ENCODE measurements at places on chromosomes 5 and 9.

GRCh38 chr5:111922344-111922743, 165.3 kb upstream of the NREP start:
- no peak for DNase-seq

GRCh38 chr9:114500697-114501292, 4.5 kb downstream of the WHRN start:
- no peak for DNase-seq

DNA sequence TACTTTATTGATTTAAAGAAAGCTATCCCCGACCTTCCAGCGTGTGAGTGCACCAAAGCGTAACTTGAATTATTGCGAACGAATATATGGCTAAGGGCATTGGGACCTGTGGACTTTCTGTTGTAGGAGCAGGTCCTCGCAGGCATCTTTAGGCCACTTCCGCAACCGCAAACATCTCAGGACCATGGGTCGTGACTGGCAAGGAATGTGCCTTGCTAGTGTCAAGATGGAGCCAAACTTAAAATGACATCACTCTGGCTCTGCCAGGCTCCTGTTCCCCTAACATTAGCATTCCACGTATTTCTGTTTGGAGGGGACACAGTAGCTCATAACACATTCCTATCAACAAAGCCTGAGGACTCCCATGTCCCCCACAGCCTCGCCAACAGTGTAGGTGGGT, 44.1 kb upstream of the OLFM1 start:
- DNase-seq, result no peak

DNA sequence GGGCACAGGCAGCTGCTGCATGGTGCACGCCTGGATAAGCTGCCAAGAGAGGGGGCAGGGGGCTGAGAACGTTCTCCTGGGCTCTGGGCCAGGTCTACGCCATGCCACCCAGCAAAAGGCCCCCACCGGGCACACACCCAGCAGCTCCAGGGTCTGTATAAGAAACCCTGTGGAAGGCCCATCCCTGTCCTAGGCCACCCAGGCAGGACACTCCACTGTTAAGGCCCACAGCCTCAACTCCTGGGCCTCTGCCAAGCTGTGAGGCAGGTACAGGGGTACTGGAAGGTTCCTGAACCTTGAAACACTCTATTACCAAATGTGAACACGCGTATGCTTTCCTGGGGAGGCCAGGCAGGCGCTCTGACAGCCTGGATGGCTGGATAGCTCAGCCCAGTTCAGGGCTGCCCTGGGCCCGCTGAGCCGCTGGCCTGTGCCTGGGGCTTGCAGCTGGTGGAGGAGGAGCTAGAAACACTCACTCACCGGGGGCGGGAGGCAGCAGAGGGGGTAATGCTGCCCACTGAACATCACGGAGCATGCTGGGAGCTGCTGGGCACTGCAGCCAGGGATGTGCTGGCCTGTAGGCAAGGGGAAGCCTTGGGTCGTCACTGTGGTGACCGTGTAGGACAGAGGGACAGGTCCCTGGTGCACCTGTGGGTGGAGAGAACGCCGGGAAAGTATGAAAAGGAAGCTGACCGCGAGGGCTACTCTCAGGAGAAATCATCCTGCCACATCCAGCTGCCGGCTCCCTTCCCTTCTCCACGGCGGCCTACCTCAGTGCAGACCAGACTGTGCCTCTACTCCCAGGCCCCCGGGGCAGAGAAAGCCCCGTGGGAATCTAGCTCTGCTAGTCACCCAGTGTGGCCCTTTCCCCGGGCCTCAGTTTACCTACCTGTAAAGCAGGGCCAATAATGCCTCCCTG, 6.0 kb downstream of the RNF44 start:
- DNase-seq, result no peak

DNA sequence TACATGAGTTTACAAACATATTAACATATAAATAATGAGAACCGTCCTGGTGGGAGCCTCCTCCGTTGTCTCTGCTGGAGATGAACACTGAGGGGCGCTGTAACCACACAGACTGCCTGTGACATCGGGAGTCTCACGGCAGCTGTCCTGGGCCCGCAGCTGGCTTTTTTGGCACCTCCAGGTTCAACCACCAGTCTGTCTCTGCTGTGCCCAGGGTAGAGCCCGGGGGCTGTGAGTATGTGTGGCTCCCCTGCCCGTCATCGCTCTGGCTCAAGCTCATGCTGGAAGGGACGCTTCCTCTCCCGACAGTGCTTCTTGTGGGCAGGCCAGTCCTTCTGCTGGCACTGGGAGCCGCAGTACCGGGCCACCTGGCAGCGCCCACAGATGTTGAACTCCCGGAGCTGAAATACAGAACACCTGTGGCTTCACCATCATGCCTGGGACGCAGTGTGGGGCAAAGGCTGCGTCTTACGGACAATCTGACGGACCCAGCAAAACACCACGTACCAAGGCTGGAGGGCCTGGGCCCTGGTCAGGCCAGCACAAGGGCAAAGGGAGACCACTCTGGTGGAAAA, 3.6 kb upstream of the DPH7 start:
- DNase-seq, result no peak

DNA sequence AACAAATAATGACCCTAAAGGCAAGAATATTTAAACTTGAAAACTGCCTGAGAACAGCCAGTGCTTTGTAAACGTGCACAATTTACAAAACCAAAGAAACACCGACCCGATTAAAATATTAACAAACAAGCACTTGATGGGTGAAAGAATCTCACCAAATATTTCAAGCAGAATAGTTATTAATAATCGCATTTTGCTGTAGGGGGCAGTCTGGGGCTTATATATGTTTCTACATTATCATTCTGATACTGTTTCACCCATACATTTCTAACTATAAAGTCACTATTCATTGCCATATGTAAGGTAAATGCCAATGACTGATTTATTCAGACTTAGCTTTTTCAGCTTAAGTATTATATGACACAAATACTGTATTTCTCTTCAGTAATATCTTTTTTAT, 37.7 kb downstream of the UBAP2 start:
- DNase-seq, result no peak

DNA sequence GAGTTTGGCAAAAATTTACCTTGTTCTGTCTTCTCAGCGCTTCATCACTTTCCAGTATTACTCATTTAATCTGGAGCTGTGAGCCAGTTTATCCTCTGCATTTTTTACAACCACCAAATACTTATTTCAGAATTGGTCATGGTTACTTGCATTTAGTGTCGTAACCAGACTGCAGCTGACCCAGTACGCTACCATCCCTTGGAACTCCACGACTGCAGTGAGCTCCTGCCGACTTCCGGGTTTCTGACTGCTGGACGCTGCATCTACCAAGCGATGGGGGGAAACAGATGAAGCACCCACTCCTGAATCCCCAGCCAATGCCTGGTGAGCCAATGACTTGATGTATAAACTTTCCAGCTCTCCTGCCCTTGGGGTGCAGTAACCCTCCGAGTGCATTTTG, 174.4 kb upstream of the PRLR start:
- no peak for DNase-seq

GRCh38 chr9:71608825-71609447, 159.4 kb downstream of the CEMIP2 start:
- no peak for DNase-seq

- no peak for DNase-seq
Observed at GRCh38 chr9:130288393-130288792, 22.8 kb downstream of the HMCN2 start.

DNA sequence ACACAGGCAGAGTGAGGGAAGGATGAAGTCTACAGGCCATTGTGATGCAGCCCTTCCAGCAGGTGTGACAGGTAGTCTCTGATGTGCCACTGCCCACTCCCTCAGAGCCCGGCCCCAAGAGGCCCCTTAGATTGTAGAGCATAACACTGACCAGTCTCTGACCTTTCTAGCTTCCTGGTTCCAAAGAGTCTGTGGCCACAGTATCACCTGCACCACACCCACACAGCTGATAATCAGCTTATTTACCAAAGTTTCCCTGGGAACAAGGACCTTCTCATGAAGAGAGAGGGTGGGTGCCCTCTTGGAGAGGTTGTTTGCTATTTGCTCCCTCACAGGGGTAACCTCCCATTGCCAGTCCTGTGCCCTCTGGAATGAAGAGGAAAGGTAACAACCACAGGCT, 11.0 kb upstream of the ACER2 start:
- no peak for DNase-seq

DNA sequence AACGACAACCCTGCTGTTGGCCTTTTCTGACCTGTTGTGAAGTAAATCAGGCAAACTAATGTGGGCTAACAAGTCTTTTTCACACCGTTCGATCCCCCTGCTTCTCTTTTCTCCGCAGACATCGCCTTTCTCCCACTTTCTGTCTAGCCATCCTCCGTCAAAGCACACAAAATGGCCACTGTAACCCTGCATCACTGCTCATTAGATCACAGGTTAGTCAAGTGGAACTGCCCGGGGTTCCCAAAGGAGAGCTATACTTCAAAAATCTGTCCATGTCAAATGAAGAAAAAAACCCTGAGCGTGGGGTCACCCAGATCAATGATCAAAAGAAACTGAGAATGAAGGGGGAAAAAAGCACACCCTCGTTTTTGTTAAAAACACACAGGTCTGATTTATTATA, 212.1 kb downstream of the ARL15 start:
- no peak for DNase-seq

DNA sequence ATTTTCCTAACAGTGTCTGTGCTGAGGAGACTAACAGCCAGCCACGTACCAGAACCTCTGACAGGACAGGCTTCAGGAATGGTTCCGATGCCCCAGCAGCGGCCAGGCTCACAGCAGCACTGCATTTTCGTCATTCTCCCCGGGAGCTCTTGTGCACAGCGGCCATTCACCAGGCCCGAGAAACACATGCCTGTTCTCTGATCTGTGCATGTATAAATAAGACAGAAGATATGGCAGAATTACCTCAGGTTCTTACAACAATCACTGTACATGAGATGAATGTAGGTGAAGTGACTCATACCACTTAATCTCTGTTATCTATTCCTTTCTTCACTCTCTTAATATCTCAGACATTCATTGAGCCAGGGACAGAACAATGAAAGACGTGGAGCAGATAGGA, 143.0 kb downstream of the FBN2 start:
- DNase-seq, result no peak

GRCh38 chr5:151904909-151905308, 19.7 kb downstream of the GLRA1 start:
- DNase-seq, result no peak

DNA sequence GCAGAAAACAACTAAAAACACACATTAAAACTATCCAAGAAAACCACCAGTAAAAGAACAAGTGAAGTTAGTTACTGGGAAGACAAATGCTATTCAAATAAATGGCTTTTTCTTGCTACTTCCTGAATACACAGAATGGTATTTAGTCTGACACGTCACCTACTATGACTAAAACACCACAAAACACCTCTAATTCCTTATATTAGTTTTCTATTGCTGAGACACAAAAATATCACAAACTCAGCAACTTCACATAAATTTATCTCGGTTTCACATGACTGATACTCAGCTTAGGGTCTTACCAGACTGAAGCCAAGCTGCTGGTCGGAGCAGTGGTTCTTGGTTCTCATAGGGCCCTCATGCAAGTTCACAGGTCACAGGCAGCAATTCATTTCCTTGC, 5.4 kb downstream of the DMAC1 start:
- no peak for DNase-seq

GRCh38 chr5:112978836-112979235, 2.2 kb downstream of the DCP2 start:
- DNase-seq, result no peak

DNA sequence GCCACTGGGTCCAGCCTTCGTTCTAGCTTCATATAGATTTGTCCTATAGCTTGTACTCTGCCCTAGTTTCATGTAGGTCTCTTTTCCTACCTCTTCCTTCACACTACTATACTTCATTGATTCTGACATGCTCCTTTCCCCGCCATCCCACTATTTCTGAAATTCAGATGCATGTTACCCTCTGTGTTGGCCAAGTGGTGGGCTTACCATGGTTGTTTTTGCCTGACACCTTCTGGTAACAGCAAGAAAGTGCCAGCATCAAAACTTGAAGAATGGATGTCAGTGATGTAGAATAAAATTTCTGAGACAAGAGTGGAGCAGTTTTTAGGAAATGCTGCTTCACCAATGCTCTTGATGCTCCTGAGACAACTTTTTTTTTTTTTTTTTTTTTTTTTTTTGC, 19.5 kb upstream of the SERINC5 start:
- DNase-seq, result no peak

GRCh38 chr5:33649549-33650482, 209.1 kb downstream of the TARS1 start:
- peak; percentile 79 for DNase-seq

DNA sequence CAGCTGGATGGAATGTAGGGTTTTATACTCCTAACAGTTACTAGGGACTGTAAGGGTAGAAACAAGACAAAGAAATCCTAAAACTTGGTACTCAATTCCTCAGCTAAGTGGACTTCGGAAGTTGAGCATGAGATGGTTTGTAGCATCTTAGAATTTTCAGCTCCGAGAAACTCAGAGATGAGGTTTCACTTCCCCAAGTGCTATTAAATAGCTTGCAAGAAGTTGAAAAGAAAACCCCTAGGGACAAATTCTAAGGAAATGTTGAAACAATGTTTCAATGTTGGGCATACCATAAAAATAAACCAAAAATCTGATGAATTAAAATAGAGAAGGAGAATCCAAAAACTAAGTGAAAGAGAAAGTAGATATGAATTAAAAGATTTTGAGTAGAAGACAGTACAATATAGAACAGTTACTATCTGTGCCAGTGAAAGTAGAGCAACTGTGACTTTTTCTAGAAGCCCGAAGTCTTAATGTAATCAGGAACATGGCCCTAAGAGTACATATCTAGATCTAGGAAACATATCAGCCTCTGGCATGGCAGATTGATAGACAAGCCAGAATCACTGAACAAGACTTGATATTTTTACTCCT, 308.6 kb upstream of the RGMB start:
- no peak for DNase-seq

DNA sequence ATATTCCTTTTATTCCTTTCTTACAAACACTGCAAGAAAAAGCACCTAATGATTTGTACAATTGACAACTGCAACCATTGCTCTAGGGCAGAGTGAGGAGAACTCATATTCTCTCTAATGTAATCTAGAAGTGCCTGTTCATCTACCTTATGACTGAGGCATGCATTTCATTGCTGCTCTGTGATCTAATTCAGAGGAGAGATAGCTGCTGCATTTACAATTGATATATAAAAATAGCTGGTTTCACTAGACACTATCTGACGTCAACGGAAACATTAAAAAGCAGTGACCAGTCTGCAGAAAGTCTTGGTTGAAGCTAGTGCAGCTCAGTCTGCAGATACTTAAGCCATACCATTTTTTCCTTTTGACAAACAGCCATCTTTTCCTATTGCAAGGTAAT, 72.8 kb upstream of the C6 start:
- DNase-seq, result no peak

DNA sequence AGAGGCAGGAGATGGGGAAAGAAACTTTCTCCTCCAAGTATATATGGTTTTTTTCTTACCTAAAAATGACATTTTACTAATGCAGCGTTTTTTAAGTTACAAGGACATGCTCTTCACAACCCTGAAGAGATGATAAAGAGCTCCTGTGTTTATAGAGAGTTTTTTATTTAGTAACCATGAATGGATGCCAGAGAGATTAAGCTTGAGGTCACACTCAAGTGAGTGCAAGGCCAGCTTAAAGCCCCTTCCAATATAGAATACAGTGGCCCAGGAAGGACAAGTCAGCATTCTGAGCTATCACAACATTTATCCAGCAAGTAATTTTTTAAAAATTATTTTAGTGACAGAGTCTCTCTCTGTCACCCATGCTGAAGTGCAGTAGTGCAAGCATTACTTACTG, 6.7 kb upstream of the HAVCR2 start:
- no peak for DNase-seq

GRCh38 chr5:91190314-91190690, 192.8 kb downstream of the ARRDC3 start:
- DNase-seq, result no peak

GRCh38 chr5:8019719-8020218, 150.8 kb downstream of the MTRR start:
- DNase-seq, result no peak

- DNase-seq, result no peak
Observed at GRCh38 chr5:81779125-81779915, 28.4 kb upstream of the SSBP2 start.

All from BJ (cell line).